ENCODE measurements at places on chromosomes 2 and 18.

DNA sequence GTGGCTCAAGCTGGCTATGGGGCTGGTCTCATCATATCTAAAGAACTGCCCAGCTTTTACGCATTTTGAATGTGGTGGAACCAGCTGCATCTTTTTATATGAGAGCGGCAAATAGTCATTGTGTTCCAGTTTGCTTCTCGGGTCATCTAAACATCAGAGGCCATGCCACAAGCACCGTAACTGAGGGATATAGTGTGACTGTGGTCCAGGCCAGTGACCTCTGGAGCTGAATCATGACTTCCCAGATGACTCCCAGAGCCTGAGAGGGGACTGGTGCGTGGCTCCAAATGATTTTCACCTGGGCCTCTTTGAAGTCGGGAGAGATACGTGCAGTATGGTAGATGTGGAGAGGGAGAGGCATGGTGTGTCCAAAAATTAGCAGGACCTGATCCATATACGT is 271.0 kb downstream of the NEDD4L start:
- DNase-seq: no peak

- no peak for DNase-seq
Observed at GRCh38 chr2:207819839-207820784, 50.4 kb upstream of the FZD5 start.

DNA sequence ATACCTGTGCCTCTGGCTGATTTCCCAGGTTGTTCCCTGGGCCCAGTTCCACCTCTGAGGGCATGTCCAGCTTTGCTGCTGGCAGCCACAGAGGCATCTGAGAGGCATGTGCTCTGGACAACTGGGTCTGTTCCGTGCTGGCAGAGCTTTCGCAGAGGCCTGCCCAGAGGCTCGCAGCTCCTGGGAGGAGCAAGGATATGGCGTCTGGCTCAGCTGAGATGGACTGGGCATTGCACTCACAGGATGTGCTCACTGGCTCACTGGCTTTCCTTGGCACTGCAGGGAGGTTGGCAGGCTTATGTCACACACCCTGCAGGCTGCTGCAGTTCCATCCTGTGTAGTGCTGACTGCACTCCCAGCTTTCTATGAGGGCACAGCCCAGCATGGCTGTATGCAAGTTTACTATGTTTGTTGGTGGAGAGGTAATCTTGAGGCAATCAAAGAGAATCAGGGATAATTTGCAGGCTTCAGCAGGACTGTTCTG is 172.3 kb downstream of the PRKCE start:
- DNase-seq: no peak

GRCh38 chr2:181268174-181268867 is 188.9 kb upstream of the ITGA4 start:
- no peak for DNase-seq

DNA sequence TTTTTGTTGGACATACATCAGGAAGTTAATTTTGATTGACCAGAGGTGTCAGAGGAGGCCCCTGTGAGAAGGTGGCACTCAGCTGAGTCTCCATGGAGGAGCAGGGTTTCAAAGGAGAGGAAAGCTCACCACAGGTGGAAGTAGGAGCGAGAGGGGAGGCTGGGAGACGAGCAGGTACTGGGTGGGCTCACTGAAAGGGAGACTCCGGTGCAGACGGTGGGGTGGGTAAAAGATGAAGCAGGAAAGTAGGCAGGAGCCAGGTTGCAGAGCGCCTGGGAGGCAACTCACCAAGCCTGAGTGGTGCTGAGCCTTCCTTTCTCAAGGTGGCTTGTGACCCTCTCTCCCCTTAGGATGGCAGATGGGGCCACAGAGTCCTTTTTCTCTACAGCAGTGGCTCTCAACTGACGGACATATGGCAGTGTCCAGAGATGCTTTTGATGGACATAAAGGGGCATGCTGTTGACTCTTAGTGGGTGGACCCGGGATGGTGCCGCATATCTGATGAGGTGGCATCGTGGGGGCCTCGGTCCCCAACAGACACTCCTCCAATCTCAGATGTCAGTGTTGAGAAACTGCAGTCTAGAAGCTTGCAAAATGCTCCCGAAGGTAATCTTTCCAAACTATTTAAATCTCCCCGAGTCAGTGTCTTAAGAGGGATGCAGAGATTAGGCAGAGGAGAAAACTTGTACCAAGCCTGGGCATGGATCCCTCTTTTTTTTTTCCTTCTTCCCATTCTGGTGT is 64.0 kb downstream of the LPIN1 start:
- DNase-seq: no peak

DNA sequence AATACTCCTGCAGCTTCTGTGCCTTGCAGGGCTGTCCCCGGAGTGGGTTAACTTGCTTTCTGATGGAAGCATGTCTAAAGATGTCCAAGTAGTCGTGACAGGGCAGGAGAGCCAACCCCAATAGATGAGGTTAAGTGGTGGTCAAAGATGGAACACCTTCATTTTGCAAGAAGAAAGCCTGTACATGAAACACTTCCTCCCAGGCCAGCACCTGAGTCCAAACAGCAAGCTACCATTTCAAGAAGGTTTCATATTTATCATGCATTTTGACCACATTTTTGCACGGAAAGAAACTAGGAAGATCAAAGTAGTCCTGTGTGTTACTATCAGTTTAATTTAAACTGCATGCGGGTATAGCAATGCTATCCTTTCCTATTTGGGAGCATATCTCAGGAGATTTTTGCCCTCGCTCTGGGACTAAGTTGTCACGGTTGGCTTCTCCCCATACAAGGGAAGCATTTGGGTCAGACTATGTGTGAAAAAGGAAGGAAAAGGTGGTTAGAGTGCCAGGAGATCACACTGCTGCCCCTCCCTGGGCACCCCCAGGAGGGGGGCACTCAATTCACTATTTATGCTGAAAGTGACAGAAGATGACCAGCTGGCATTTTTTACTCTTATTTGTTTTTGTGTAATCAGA is 187.6 kb downstream of the ZNF521 start:
- no peak for DNase-seq

GRCh38 chr2:41399437-41400087 is 648.3 kb upstream of the PKDCC start:
- DNase-seq: no peak

DNA sequence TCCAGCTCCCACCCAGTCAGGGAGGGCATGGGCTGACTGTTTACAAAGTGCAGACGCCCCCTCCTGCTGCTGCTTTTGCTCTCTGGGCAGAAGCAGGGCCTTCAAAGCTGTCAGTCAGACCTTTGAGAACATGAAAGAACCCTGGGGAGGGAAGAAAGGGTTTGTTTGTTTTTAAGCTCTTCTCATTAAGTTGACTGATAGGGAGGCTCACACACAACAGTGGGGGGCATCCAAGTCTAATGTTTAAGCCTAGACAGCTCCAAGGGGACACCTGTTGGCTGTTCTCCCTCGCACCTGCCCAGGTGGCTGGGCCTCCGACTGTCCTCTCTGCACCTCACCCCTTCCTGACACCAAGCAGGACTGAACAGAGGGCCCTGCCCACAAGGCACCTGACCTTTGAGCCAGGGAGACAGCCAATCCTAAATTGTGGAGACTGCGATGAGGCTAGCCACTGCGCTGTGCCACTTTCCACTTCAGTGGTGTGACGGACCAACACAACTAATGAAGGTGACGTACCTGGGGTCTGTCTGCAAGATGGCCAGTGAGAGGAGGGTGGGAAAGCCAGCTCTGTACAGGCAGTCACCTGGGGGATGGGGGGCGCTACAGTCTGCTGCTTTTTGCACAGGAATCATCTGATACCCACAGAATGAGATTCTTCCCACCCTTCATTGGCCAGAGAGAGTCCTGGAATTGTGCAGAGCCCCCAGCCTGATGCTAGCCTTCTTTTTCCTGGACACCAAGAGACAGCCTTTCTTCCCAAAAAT is 16.3 kb downstream of the ST6GAL2 start:
- no peak for DNase-seq

DNA sequence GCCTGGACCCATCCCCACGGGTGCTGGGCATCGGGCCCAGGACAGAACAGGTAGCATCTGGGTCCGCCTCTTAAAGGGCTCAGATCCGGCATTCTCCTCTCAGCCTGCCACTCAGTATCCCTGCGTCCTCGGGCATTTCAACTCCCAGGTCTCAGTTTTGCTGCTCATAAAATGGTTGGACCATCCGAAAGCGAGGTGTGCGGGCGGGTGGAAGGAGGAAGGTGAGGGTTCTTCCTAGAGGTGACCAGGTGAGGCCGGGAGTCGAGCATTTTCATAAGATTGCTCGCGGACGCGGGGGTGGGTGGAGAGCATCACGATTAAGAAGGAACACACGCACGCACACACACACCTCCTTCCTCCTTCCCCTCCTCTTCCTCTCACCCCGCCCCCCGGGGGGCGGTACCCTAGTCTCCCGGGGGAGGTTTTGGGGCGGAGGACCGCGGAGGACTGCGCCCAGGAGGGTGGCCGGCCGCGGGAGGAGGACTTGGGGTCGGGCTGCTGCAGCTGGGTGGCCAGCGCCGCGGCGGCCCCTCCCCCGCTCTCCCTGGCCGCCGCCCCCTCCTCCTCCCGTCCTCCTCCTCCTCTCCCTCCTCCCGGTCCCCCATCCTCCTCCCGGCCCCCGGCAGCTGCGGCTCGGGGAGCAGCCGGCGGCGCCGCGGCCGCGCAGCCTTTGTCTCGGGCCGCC is 97.9 kb upstream of the GPR45 start:
- DNase-seq: no peak

DNA sequence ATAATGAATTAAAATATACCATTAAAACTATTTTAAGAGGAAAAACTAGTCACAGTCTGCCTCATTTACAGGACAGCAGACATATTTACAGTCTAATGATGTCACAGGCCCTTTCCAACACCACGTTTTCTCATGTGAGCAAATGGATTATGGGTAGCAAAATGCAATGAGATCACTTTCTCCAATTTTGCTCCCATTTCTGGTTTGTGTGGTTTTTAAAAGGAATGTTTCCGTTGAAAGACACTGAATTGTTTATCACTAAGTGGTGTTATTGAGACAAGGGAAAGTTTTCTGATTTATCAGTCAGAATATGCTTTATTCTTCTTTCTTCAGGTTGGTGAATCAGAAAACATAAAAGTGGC is 11.4 kb upstream of the NR4A2 start:
- no peak for DNase-seq

DNA sequence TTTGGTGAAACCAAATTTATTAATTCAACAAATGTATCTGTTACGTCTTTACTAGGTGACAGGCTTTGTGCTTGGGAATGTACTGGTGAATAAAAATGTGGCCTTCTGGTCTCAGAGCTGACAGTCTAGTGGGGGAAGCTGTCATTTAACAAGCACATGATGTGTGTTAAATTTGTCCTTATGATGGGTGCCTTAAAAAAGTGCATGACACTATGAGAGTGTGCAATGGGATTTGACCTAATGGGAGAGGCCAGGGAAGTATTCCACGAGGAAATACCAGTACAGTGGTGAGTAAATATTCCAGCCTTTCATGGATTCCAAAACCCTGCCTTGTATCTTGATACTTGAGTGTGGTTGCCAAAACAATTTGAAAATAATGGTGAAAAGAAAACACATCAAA is 308.9 kb downstream of the PLCL1 start:
- no peak for DNase-seq

- no peak for DNase-seq
Observed at GRCh38 chr18:39178166-39178565, 1612.6 kb upstream of the CELF4 start.

DNA sequence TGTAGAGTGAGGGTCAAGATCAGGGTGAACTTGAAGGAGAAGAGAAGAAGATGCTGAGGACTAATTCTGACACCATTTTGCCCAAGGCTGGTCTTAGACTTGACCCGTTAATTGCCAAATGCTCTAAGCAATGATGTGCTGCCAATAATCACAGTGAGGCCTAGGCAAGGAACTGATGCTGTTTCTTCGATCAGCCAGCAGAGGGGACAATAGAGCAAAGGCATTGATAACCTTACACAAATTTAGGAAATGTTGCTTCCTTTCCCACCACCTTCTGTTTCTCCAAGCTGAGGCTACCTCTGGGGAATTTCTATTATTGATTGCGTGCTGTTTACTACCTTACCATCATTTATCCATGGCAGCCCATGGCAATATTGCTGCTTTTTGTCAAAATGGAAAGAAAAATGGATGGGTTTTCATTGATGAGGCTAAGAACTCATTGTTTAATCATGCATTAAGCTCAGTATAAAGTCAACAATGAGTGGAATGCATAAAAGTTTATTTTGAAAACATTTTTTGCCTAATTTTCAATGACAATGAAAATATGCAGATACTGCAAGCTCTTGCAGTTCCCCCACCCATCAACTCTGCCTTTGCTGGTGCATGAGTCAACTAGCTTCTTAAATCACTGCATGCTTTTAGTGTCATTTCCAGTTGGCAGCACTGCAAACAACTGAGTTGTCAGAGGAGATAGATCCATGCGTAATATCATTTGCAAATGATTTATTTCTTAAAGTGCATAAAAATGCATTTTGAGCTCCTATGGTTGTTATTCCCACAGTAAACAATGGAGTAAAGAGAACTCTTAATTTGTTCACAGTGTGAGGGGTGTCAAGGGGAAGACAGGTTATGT is 116.4 kb upstream of the NYAP2 start:
- no peak for DNase-seq

- no peak for DNase-seq
Observed at GRCh38 chr2:56266761-56267414, 83.1 kb downstream of the CCDC85A start.

GRCh38 chr2:42744545-42745082 is 19.3 kb downstream of the OXER1 start:
- DNase-seq: no peak

DNA sequence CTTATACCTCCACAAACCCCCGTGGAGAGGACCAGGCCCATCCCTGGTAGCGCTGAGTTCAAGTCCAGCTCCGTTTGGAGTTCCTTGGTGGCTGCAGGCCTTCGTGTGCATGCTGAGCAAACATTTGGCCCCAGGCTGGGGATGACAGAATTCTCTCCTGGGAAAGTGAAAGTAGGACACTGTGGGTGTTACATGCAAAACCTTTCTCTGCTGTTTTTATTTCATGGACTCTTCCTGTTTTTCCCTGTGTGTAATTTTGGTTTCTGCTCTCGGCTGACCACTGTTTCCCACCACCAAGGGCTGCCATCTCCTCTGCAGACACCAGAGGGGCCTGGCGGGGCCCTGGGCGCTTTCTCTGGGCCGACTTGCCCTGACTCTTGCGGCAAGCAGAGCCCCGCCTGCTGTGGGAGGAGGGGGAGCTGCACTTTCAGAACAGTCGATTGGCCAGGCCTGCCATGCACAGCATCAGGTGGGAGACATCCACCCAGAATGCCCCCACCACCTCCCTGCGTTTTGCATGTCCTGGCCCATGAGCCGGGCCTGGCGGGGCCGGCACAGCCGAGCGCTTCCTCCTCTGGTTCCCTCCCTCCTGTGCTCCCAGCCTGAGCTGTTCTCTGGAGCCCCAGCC is 102.4 kb downstream of the CABLES1 start:
- DNase-seq: no peak

GRCh38 chr2:37614061-37614738 is 57.2 kb downstream of the CDC42EP3 start:
- no peak for DNase-seq

- peak; percentile 68 for DNase-seq
Observed at GRCh38 chr2:191217580-191217979, 27.6 kb upstream of the MYO1B start.
